ENCODE measurements at places on chromosomes 16 and 17.
A peak's percentile ranks its signal among the peaks of the same experiment; 100 is the strongest.

DNA sequence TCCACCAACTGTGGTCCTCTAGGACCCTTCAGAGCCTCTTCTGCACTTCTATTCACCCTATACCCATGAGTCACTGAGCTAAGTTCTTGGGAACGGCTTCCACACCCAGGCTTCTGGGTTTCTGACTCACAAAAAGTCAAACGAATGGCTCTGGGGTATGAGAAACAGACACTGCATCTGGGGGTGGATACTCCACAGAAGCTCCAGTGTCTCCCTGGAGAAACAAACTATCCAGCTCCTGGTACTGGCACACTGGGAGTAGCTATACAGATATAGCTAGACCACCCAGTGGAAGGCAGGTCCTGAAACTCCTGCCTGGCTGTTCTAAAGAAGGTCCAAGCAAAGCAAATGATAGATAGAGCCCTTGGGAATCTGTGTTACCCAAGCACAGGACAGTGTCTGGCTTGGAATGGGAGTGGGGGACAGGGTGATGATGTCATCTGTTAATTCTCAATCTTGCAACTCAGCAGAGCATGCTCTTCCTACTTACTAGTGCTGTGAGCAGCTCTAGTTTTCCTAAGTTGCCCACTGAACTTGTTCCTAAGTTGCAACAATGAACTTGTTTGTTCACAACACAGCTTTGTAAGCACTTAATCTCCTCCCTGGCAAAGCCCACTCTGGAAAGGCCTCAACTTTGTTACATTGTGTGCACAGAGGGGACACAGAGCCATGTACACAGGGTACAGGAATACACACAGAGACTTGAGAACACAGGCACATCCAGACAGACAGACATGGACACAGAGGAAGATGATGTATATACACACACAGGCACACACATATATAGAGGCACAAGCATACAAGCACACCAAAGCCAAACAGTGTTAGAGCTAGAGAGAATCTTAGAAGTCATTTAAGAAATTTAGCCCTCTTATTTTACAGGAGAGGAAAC is 6.7 kb downstream of the MMP28 start:
- no peak overlapping the region for H3K4me3 ChIP-seq
- peaks cover 24% of the 10 kb centered on the region for H3K27me3 ChIP-seq
- no peak overlapping the region for H3K27ac ChIP-seq
- DNase-seq: no peak

DNA sequence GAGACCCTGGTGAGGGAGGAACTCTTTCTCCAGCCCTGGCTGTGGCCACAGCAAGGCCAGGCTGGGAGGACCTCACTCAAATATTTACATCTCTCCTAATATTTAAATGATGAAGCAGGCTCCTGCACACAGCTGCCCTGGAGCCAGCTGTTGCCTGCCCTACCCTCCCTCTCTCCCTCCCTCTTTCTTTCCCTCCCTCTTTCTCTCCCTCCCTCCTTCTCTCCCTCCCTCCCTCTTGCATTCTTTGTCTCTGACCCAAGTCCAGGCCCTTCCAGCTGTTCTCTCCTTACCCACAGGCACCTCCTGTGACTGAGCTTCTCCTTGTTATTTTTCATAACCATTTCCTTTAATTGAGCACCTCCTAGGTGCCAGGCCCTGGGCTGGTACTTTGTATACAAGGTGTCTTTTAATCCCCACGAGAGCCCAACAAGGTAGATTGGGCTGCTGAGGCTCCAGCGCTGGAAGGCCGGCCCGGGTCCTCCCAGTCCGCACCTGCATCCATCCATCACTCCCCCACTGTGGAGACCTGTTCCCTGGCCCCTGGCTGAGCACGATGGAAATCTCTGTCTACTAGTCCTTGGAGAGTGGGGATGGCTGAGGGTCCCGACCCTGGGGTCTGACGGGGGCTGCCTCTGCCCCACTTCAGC is 242.3 kb downstream of the SEC14L1 start:
- peaks cover 44% of the 10 kb centered on the region for H3K36me3 ChIP-seq
- H3K27ac ChIP-seq: peak overlapping the region; percentile 91
- DNase-seq: no peak
- H3K4me1 ChIP-seq: peaks cover 93% of the 10 kb centered on the region
- no peaks in the 10 kb centered on the region for H3K27me3 ChIP-seq

DNA sequence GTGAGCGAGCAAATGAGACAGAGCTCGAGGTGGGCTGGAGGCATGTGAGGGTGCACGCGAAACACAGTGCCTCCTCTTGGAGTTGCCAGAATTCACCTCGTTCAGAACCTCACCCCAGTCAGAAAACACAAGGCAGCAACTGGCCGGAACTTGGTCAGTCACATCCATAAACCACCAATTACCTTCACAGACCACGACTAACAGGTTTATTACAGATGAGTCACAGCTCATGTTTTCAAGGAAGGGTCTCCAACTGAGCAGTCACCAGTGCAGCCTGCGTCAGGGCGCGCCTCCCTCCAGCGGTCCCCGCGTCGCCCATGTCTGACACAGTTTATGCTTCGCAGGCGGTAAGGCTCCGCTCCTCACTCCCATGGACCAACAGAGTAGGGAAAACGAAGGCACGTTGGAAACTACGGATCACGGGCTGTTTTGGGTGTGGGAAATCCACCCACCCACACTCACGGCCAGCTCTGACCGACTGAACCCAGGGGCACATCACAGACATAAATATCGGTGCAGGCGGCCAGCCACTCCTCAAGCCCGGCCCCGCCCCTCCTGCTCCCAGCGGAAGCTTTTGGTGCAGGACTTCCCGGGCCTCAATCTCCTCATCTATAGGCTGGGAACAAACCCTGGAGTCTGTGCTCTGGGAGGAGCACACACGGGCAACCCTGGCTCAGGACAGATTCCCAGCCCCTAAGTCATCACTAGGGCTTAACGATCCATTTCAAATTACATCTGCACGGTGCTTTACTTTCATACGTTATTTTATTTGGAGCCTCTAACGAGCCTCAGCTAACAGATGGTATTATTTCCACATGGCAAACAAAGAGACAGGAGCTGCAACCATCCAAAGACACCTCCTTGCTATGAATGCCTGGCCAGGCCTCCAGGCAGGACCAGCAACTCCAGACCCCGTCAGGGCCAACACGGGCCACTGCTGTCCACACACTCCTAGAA is 126.3 kb downstream of the ZNF778 start:
- peak overlapping the region; percentile 40 for H3K27ac ChIP-seq
- peaks cover 66% of the 10 kb centered on the region for H3K4me1 ChIP-seq
- no peaks in the 10 kb centered on the region for H3K27me3 ChIP-seq
- peaks cover 22% of the 10 kb centered on the region for H3K36me3 ChIP-seq
- H3K4me3 ChIP-seq: no peak overlapping the region

GRCh38 chr16:13315642-13316427 is 414.4 kb downstream of the SHISA9 start:
- H3K27me3 ChIP-seq: no peaks in the 10 kb centered on the region
- H3K4me1 ChIP-seq: no peaks in the 10 kb centered on the region
- no peaks in the 10 kb centered on the region for H3K36me3 ChIP-seq
- H3K27ac ChIP-seq: no peak overlapping the region

DNA sequence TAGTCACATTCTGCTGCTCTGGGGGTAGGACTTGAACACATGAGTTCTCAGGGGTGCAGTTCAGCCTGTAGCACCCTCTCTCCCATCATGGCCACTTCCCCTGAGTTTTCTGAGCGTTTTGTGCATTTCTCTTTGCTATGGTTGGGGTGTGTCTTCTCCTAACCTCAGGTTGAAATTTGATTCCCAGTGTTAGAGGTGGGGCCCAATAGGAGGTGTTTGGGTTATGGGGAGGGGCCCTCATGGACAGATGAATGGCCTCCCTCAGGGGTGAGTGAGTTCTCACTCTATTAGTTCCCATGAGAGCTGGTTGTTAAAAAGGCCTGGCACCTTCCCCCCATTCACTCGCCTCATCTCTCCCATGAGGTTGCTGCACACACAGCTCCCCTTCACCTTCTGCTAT is 101.1 kb downstream of the FOXL1 start:
- no peak overlapping the region for H3K27ac ChIP-seq
- no peak overlapping the region for H3K4me3 ChIP-seq
- no peaks in the 10 kb centered on the region for H3K4me1 ChIP-seq
- DNase-seq: no peak

DNA sequence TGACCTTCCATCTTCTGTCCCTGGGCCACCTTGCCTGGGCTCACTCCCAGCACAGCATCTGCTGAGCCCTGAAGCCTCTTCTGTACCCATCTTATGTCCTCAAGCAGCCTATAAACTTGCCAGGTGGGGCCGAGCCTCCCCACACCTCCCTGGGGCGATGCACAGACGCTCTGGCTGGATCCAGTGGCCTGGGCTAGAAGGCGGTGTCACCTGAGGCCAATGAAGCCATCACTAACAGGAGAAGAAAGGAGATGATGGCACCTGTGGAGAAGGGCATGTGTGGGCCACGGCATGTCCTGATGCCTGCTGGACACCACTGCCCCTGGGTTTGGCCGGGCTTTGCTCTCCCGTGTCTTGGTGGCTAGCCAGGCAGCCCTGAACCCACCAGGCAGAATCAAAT is 45.5 kb downstream of the PEMT start:
- no peaks in the 10 kb centered on the region for H3K36me3 ChIP-seq
- no peaks in the 10 kb centered on the region for H3K4me1 ChIP-seq
- H3K27ac ChIP-seq: no peak overlapping the region

- H3K27ac ChIP-seq: no peak overlapping the region
- no peaks in the 10 kb centered on the region for H3K36me3 ChIP-seq
- DNase-seq: no peak
- peaks cover 8% of the 10 kb centered on the region for H3K4me1 ChIP-seq
- H3K27me3 ChIP-seq: peaks cover 14% of the 10 kb centered on the region
These were observed 264.3 kb upstream of the C16orf82 start for GRCh38 chr16:26802440-26802839.

- H3K4me3 ChIP-seq: no peak overlapping the region
- no peak overlapping the region for H3K27ac ChIP-seq
- no peaks in the 10 kb centered on the region for H3K27me3 ChIP-seq
- peaks cover 38% of the 10 kb centered on the region for H3K36me3 ChIP-seq
These were observed 52.2 kb downstream of the VPS35L start for GRCh38 chr16:19607616-19608280.

GRCh38 chr16:75793641-75794040 is 67.4 kb upstream of the CPHXL start:
- peaks cover 3% of the 10 kb centered on the region for H3K27me3 ChIP-seq
- DNase-seq: no peak
- no peak overlapping the region for H3K27ac ChIP-seq

- peaks cover 10% of the 10 kb centered on the region for H3K4me1 ChIP-seq
- no peaks in the 10 kb centered on the region for H3K36me3 ChIP-seq
- H3K27ac ChIP-seq: no peak overlapping the region
These were observed 1.0 kb downstream of the CX3CL1 start for GRCh38 chr16:57373117-57373947.

DNA sequence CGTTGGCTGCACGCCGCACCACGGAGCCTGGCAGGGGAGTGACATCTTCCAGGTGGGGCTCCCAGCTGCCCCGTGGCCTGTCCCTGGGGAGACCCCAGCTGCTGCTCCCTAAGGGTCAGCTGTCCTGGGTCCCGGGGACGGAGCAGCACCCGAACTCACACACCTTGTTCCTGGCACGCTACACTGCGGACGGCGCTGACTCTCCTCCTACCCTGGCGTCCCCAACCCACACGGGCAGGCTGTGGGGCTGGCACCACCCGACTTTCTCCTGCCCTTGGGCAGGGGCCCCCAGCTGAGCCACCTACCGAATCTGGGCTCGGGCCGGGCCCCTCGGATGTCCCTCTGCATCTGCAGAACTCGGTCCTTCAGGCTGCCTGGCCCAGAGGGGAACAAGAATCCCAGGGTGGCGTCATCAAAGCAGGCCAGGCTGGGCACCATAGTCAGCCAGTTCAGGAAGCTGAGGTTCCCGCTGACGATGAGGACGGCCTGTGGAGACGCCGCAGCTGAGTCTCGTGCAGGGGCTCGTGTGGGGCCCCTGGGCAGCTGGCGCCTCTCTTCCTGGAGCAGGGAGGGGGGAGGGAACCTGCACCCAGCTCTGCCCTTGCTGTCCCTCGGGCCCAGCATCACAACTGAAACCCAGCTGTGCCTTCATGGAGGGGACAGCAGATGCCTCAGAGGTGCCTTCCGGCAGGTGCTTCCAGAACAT is 70.5 kb upstream of the GNG13 start:
- H3K27me3 ChIP-seq: no peaks in the 10 kb centered on the region
- no peak for DNase-seq
- no peak overlapping the region for H3K27ac ChIP-seq
- no peaks in the 10 kb centered on the region for H3K4me1 ChIP-seq

- H3K4me3 ChIP-seq: no peak overlapping the region
- H3K4me1 ChIP-seq: peaks cover 4% of the 10 kb centered on the region
- no peaks in the 10 kb centered on the region for H3K27me3 ChIP-seq
- H3K36me3 ChIP-seq: peaks cover 13% of the 10 kb centered on the region
- no peak overlapping the region for H3K27ac ChIP-seq
These were observed 72.6 kb upstream of the METRNL start for GRCh38 chr17:83006515-83007455.

DNA sequence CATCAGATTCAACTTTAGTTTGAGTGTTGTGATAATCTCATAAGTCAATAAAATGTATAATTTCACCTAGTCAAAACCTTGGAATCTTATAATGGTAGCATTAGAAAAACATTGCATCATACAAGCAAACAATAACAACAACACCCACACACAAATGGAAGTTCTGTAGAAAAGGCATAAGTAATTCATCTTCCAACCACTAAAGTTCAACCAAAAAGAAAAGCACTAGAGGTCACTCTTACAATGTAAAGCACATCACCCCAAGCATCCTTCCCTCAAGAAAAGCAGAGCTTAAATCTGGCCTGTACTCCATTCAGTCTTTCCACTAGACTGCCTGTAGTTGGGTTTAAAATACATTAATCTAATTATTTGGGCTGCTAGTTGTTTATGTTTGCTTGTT is 1.8 kb downstream of the CNTNAP4 start:
- no peak for DNase-seq
- H3K27me3 ChIP-seq: no peaks in the 10 kb centered on the region
- H3K36me3 ChIP-seq: no peaks in the 10 kb centered on the region
- no peaks in the 10 kb centered on the region for H3K4me1 ChIP-seq
- H3K4me3 ChIP-seq: no peak overlapping the region

Data from activated CD8-positive, alpha-beta T cell treated with anti-CD3 and anti-CD28 coated beads, Interleukin-2, amount 10 ng/mL, durations not matched to agents 7 days and 5 days (primary cell).